ENCODE measurements at places on chromosomes 5 and 9.

DNA sequence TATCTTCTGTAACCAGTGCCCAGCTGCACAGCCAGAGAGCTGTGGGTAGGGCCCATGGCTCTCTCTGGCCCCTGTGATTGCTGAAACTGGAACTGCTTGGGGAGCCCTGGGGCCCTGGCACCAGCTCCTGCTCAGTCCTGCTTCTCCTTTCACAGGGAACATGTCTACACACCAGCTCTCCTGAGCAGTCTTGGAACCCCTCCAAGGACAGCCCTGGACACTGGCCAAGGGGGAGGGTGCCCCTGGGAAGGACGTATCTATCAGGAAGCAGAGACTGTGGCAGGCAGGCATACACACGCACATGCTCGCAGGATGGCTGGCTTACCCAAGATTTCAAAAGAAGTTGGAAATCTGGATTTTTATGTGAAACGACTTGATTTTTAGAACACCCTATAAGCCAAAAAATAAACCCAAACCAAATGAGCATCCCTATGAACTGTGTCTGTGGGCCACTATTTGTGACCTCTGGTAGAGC is 8.8 kb upstream of the TRAF1 start:
- DNase-seq: no peak

DNA sequence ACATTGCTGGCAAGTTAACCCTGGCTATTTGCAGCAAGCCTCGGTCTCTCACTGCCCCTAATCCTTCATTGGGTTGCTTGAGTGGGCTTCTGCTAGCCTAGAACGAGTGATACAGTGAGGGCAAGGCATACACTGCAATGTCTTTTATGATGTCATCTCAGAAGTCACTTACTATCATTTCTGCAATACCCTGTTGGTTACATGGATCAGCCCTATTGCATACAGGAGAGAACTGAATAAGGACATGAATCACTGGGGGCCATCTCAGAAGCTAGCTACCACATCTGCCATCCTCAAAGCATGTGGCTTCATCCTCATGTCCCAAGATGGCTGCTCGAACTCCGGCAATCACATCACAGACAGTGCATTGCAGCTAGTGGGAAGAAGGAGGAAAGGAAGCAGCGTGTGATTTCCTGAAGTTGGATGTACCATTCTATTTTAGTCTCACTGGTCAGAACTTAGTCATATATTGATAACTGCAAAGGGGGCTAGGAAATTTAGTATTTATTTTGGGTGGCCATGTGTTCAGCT is 33.3 kb upstream of the CDKN2AIPNL start:
- DNase-seq: no peak

GRCh38 chr5:96687080-96687479 is 24.9 kb downstream of the CAST start:
- DNase-seq: no peak

- no peak for DNase-seq
Measured at GRCh38 chr9:27387722-27388121, 90.8 kb upstream of the EQTN start.

DNA sequence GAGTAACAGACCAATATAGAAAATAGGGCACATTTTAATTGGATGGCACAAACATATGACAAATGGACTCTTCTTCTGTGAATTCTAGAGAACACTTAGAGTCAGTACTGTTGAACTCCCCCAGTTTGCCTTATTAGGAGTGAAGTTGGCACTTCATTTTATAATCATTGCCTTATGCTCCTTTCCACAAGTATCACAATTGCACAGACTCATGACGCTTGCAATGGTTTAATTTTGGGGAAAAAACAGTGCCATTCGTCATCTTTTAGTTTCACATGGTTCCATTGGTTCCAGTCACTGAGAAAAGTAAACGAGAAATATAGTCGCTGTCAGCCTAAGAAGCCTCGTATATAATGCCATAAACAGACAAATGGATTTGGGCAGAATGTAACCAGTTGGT is 71.2 kb downstream of the LURAP1L start:
- DNase-seq: no peak

GRCh38 chr9:108138516-108138915 is 648.9 kb upstream of the KLF4 start:
- no peak for DNase-seq

DNA sequence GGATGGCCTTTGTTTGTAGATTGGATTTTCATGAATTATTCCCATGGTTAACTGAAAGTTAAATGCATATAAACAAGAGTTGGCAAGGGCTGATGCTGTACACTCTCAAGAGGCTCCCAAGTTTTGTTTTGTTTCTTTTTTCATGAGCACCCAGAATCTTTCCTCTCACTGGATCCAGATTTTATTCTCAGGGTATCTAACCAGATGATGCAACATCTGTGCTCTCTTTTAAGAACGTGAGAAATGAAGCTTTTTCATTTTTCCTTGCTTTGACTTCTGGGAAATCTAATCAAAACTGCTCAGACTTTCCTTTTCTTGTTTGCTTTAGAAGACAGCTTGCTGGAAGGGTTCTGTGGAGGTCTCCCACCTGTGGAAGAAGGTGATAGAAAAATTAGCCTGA is 142.7 kb upstream of the SLC12A2 start:
- no peak for DNase-seq

- no peak for DNase-seq
Measured at GRCh38 chr5:80654054-80654390, 430 bp upstream of the MSH3 start.
